Uterine smooth muscle cell (primary cell): ENCODE measurements at places on chromosomes 3 and 15. TPM values are rescaled to one million over a fixed set of nuclear protein-coding genes. Genes with fewer than 3 reads are reported as not detected.

Gene CPLX3
- not detected in 2 replicates for total RNA-seq

Gene ENTPD3
- total RNA-seq: not detected in 2 replicates

Gene CCR3
- not detected in 2 replicates for total RNA-seq

Gene RPL14
- 331 and 354 TPM in 2 replicates for total RNA-seq

Gene MRPS25
- 12.1 and 22.4 TPM in 2 replicates for total RNA-seq

Gene WNT5A
- 4.4 and 8.9 TPM in 2 replicates for total RNA-seq

Gene ANKDD1A
- total RNA-seq: 3.1 and 3.5 TPM in 2 replicates

Gene ARF4
- total RNA-seq: 156 and 200 TPM in 2 replicates

Gene U2SURP
- total RNA-seq: 68.5 and 90.1 TPM in 2 replicates

Gene ZCWPW2
- 0.22 and 0.87 TPM in 2 replicates for total RNA-seq

Gene WDR93
- total RNA-seq: under 0.01 TPM in 2 replicates

Gene ISLR
- 30.2 and 39.7 TPM in 2 replicates for total RNA-seq

Gene CTXN2
- total RNA-seq: not detected in 2 replicates
